ENCODE measurements at places on chromosomes 7 and 10. TPM values are rescaled to one million over a fixed set of nuclear protein-coding genes. Genes with fewer than 3 reads are reported as not detected.

The CCL26 gene
- 0.97 TPM for total RNA-seq

The SEMA3E gene
- 1.9 TPM for total RNA-seq

The PAPOLB gene
- total RNA-seq: 0.24 TPM

The DGKB gene
- 1.5 TPM for total RNA-seq

The CDH23 gene
- 24.5 TPM for total RNA-seq

The UNCX gene
- not detected for total RNA-seq

The FLNC gene
- total RNA-seq: 856 TPM

The TMEM72 gene
- total RNA-seq: not detected

The SUPV3L1 gene
- 18.6 TPM for total RNA-seq

The OR2A1 gene
- not detected for total RNA-seq

The TSPAN15 gene
- total RNA-seq: 45.6 TPM

The CALHM3 gene
- not detected for total RNA-seq

The ABLIM1 gene
- 79.4 TPM for total RNA-seq

The FBXL13 gene
- total RNA-seq: 1.7 TPM

The CALHM1 gene
- total RNA-seq: not detected

The CAPZA2 gene
- total RNA-seq: 402 TPM

The FAM221A gene
- total RNA-seq: 2.0 TPM

The ARMS2 gene
- total RNA-seq: not detected

The OR6V1 gene
- total RNA-seq: not detected

The SMO gene
- total RNA-seq: 8.5 TPM

The ITIH2 gene
- total RNA-seq: not detected

The BEND7 gene
- 21.7 TPM for total RNA-seq

The SMKR1 gene
- not detected for total RNA-seq

The TMEM184A gene
- not detected for total RNA-seq

The TUBAL3 gene
- total RNA-seq: not detected

The TAS2R4 gene
- 1.3 TPM for total RNA-seq

The GDF10 gene
- 18.6 TPM for total RNA-seq

The CCDC172 gene
- total RNA-seq: not detected

The C10orf71 gene
- 0.23 TPM for total RNA-seq

The KIF11 gene
- total RNA-seq: 1.1 TPM

The CLEC5A gene
- 2.5 TPM for total RNA-seq

The COG5 gene
- total RNA-seq: 50.2 TPM

The RAMP3 gene
- 45.5 TPM for total RNA-seq

The PRPS1L1 gene
- not detected for total RNA-seq

The ZNF487 gene
- 4.8 TPM for total RNA-seq

The AUTS2 gene
- total RNA-seq: 52.9 TPM
